Sigmoid colon (tissue), 7 donors: ENCODE measurements at places on chromosomes 5 and 9. TPM values are rescaled to one million over a fixed set of nuclear protein-coding genes. Genes with fewer than 3 reads are reported as not detected.

DNA sequence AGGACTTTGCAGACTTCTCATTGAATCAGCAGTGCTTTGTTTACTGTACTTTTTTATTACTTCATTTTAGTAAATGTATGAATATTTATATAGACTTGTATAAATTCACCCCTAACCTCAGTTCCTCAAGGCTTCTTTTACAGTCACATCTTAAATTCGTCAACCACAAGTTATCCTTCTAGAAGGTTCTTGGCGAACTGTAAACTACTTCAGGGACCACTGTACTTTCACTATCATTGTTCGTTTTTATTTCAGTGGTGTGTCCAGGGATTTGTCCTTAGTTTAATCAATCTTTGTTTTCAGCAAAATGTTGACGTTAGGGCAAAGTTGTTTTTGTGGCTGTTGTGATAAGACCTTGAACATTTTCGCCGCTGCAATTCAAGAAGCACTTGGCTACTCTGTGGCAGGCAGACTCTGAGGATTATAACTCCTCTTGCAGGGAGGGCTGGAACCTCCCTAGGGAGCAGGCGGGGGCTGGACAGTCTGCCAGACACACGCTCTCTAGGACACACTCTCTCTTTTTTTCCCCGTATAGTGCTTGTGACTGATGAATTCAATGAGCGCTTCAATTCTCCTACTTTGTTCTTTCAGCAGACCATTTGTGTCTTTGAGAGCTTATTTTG lies 252.8 kb downstream of the FBXL7 start:
- H3K27me3 ChIP-seq = no peaks in the 10 kb centered on the region
- DNase-seq = peak; percentile 72
- H3K36me3 ChIP-seq = no peaks in the 10 kb centered on the region
- peak overlapping the region; percentile 13 for H3K4me3 ChIP-seq
- no peak overlapping the region for H3K27ac ChIP-seq
- H3K4me1 ChIP-seq = peaks cover 5% of the 10 kb centered on the region

- H3K27ac ChIP-seq = no peak overlapping the region
- no peaks in the 10 kb centered on the region for H3K36me3 ChIP-seq
- no peaks in the 10 kb centered on the region for H3K27me3 ChIP-seq
- no peak overlapping the region for H3K4me3 ChIP-seq
Observed at GRCh38 chr9:75041041-75041440, 12.9 kb upstream of the CARNMT1 start.

- no peaks in the 10 kb centered on the region for H3K4me1 ChIP-seq
- no peaks in the 10 kb centered on the region for H3K36me3 ChIP-seq
- no peak overlapping the region for H3K27ac ChIP-seq
- H3K4me3 ChIP-seq = no peak overlapping the region
- DNase-seq = no peak
Observed at GRCh38 chr9:116450378-116451139, 236.5 kb upstream of the TRIM32 start.

The HARS2 gene
- 18.6 TPM for total RNA-seq

The C9orf153 gene
- total RNA-seq = 0.27 TPM
